NCI-H1930 (cell line): ENCODE measurements at places on chromosomes 4 and X.
A peak's percentile ranks its signal among the peaks of the same experiment; 100 is the strongest.

DNA sequence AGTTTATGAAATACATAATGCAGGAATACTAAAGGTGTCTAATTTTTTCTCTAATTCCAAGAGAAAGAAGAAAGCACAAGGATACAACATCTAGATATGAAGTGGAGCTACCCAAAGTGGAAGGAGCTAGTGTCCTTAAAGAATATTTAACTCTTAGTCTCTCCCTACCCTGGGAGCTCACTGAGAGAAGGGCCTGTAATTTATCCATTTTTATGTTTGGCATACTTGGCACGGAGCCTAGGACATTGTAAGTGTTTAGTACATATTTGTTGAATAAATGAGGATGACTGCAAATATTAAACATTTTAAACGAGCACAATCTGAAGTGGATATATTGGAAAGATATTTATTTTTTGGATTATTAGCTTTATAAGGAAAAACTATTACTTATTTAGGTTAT lies 674.8 kb downstream of the IQCM start:
- peak; percentile 36 for DNase-seq

- DNase-seq = no peak
Measured at GRCh38 chr4:5078009-5078408, 26.7 kb downstream of the STK32B start.

- no peak for DNase-seq
Measured at GRCh38 chr4:2482693-2483092, 13.8 kb downstream of the RNF4 start.

DNA sequence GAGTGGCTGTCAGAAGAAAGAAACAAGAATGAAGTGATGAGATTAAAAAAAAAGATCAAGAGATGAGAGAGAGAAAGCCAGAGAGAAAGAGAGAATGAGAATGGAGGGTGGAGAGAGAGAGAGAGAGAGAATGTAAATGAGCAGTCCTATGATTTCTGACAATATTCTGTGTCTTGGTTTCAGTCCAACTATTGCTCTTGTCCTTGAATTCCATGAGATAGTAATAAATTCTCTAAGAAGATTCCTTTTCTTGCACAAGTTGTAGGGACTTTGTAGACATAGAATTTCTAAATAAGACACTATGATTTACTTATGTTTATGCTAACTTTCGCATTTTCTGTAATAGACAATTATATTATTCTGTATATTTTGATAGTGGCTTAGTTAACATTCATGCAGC lies 149.6 kb upstream of the CTSO start:
- no peak for DNase-seq

DNA sequence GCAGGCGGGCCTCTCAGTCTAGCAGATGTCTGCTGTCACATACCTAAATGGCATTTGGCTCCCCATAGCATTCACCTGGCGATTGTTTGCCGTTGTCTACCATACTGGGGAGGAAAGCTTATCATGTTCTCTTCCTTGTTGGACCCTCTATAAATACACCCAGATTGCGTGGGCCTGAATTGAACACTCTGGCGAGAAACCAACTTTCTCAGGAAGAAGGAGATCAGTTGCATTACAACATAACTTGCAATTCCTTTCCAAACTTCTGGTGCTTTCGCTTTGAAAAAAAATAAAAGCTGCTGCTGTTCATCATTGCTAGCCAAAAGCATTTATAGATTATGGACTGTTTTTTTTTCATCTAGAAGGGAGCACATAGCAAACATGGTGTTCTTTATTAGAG lies 230.0 kb upstream of the GPC4 start:
- DNase-seq = no peak

GRCh38 chrX:45143455-45143854 lies 57.2 kb downstream of the DIPK2B start:
- DNase-seq = no peak

DNA sequence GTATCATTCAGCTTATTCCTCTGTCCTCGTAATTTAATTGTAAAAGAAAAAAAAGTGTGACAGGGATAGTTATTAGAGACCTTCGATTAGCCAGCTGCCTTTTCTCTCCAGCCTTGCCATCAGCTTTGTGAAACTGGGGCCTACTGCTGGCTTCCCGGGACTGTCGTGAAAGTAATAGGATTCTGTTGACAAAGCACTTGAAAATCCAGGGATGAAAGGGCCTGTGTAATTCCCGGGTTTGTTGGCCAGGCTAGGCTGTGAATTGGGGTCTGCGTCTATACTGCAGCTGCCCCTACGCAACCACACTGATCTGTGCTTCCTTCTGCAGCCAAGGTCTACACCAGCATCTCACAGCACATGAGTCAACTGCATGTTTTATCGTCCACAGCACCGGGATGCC lies 120.4 kb upstream of the SCML1 start:
- DNase-seq = peak; percentile 65

- no peak for DNase-seq
Measured at GRCh38 chr4:165839615-165840333, 33.3 kb upstream of the TLL1 start.

- no peak for DNase-seq
Measured at GRCh38 chrX:17247144-17247543, 127.9 kb upstream of the NHS start.

DNA sequence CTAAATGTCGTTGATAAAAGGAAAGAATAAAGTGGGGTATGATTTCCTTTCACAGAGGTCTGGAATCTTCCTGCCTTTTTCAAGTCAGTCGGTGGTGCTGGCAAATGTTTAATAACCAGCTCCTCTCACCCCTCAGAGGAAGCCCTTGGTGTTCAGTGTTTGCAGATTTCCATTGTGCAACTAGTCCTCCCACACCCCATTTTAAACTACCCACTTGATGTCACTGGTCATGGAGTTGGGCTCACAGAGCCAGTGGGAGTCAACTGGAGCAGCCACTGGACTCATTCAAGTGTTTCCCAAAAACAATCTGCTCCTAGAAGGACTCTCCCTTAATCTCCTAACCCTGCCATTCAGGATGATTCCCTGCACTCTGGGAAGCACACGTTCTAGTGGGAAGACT lies 149.2 kb downstream of the PTTG2 start:
- no peak for DNase-seq

DNA sequence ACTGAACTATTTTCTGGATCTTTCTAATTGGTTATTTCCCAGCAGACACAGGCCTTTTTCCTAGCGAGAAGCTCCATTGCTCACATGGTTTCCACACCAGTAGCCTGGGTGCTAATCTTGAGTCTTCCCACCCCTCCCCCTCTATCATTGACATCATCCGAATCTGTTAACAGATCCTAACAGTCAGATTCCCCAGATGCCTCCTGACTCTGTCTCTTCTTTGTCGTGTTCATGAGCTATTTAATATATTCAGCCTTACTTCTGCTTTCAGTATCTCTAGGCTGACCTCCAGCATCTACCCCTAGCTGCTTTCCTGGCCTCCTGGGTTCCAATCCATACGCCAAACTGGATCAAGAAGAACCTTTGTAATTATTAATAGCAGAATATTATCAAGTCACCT lies 85.0 kb downstream of the CLNK start:
- no peak for DNase-seq

DNA sequence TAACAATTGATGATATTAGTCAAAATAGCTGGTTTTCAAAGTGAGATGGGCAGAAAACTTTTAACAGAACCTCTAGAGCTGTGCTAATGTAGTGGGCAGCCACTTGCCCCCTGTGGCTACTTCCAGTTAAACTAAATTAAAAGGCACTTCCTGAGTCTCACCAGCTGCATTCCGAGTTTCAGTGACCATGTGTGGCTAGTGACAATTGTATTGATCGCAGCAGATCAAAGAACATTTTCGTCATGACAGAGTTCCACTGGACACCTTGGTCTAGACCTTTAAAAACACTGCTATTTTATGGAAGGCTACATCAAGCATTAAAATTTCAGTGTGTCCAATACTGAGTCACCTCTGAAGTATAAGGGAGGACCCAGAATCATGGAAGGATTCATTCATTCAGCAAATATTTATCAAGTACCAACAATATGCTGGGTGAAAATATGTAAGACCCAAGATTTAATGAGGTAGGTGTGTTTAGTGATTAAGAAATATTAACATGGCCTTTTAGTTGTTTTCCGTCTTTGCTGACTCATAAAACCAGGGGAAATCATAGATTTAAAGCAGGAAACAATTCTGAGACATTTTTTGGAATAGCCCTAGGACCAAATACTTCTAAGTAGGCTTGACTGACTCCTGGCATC lies 5.1 kb upstream of the FAT1 start:
- no peak for DNase-seq

DNA sequence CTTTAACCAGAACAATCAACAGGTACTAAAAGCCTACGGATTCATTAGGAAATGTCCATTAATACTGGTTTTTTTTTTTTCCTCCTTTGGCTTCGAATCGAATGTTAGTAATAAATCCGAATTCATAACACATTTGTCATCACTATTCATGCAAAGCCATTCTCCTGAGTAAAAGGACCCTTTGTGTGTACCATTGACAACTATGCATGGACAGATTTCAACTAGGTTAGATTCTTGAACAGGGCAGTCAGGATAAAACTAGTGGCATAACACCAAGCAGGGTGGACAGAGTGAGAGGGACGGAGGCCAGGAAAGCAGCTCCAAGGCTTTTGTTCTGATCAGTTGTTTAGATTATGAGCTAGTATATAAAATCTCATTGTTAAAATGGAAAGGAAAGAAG lies 1722.0 kb upstream of the TENM3 start:
- no peak for DNase-seq

GRCh38 chr4:7295197-7295910 lies 103.0 kb downstream of the SORCS2 start:
- no peak for DNase-seq

DNA sequence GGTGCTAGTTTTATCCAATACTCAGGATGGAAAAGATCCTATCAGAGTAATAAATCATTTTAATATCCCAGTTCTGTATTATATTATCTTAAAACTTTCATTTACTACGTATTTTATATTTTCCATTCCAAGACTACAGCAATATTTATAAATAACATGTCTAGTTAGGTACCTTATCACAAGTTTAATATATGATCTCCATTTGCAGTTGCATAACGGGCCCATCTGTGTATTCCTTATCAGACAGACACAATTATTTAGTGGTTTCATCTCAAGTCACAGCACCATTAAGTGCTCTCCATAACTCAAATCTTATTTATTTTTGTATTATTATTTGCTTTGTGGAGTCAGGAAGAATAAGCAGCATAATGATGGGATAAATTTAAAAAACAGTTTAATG lies 333.9 kb downstream of the SH2D1A start:
- DNase-seq = no peak

DNA sequence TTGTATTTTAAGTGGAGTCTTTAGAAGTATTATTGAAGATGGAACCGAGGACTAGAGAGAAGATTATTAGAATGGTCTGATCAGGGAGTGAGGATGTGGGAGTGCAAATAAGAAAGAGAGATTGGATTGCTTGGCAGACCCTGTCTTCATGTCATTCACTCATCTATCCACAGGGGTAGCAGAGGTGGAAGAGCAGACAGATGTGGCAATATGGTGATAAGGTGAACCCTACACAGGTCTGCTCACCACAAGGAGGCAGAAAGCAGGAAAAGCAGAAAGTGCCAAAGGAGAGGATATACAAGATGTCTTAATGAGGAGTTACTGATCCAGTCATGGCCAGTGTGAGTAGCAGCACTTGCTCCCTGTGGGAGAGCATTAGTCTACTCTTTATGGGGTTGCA lies 129.4 kb downstream of the MAGEE2 start:
- DNase-seq = no peak

DNA sequence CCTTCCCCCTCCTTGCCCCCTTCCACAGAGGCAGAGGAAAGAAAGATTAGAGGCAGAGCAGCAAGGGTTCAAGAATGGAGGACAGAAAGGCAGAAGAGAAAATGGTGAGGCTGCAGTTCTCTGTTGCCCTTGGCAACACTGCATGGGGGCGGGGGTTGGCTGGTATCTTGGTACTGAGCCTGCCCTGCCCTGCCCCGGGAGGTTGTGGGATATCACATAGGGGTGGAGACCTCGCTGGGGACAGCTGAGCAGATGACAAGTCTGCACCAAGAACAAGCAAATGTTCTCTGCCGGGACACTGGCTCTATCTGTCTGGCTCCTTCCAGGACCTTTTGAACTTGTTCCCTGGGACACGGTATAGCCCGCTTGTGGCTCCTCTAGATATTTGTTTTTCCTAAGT lies 39.8 kb downstream of the NHS start:
- no peak for DNase-seq

- no peak for DNase-seq
Measured at GRCh38 chr4:147198411-147199051, 252.9 kb upstream of the TTC29 start.

DNA sequence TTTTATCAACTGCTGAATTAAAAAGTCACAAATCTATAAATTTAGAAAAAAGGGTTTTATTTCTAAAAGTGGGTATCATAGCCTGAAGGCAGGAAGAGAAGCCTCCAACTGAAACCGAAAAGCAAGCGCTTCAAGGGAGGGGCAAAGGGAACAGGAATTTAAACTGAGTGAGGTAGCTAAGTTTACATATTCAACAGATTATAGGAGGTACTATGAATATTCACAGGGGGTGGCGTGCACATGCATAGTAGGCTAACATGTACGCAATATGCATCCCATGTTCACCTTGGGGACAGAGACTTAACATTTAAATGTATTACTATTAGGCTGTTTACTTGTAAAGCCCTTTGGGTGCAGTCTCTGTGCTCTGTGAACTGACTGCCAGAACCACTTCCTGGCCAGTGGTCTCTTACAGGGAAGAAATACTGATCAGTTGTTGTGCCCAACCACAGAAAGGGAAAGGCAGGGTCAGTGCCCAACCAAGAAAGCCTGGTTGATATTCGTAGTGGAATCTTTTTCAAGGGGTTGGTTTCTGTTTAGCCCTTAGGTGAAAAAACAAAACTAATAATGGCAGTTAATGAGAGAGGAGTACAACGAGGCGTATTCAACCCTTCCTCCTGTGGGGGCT lies 168.7 kb upstream of the GALNTL6 start:
- no peak for DNase-seq

DNA sequence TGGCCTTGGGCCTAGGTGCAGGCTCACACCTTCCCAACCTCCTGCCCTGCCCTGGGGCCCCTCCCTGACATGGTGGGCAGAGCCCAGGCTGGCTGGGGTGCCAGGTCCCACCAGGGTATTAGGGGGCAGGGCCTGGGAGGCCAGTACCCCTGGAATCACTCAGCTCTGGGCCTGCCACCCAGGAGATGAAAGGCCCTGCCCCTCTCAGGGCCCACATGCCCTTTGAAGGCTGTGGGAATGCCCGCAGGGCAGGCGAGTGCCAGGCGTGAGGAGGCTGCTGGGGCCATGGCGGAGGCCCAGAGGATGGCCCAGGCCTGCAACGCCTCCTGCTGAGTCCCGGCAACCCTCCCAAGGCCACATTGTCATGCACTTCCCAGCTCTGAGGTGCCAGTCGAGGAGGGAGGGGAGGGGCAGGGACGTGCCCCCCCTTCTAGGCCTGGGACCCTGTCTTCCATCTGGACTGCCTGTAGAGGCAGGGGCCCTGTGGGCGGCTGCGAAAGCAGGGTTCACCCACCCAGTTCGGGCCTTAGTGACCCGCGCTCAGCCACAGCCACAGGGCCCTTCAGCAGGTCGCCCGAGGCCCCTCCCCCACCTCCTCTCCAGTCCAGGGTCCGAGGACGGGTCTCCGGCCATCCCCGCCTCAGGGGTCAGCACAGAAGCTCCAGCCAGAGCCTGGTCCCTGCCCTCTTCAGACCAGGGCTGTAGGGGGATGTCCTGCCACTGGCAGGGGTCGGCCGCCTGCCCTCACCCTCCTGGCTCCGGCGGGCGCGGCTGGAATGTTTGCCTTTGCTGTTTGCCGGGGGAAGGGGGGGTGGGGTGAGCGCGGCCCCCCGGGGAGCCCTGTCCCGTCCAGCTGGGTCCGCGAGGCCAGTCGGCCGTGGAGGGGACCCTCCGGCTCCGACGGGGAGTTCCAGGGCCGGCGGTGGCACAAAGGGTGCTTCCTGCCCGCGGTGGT lies 26.7 kb upstream of the FGFR3 start:
- DNase-seq = no peak
